ENCODE measurements at places on chromosomes 11 and 22. TPM values are rescaled to one million over a fixed set of nuclear protein-coding genes. Genes with fewer than 3 reads are reported as not detected.

DNA sequence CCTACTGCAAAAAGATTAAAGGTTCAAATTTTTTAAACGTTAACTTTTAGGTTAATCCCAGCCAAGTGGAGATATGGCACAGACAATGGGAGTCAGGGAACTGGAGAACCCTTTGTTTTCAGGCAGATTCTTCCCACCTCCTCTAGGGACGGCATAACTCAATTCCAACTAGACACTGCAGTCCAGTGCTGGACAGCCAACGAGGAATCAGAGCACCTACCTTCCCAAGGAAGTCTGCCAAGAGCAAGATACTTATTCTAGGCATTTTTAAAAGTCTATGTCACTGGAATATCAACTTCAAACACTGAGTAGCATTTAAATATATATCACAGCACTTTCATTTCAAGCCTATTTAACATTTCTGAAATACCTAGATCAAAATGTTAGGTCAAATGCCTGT, 7.3 kb downstream of the CADM1 start:
- DNase-seq, result no peak
- no peaks in the 10 kb centered on the region for H3K27me3 ChIP-seq
- H3K27ac ChIP-seq, result no peak overlapping the region
- no peaks in the 10 kb centered on the region for H3K36me3 ChIP-seq
- no peak overlapping the region for H3K4me3 ChIP-seq

GRCh38 chr11:124747406-124748099, 4.5 kb downstream of the VSIG2 start:
- peaks cover 96% of the 10 kb centered on the region for H3K27me3 ChIP-seq
- H3K27ac ChIP-seq, result peak overlapping the region; percentile 92
- H3K4me3 ChIP-seq, result peak overlapping the region; percentile 61
- H3K4me1 ChIP-seq, result peaks cover 61% of the 10 kb centered on the region
- no peaks in the 10 kb centered on the region for H3K36me3 ChIP-seq

DNA sequence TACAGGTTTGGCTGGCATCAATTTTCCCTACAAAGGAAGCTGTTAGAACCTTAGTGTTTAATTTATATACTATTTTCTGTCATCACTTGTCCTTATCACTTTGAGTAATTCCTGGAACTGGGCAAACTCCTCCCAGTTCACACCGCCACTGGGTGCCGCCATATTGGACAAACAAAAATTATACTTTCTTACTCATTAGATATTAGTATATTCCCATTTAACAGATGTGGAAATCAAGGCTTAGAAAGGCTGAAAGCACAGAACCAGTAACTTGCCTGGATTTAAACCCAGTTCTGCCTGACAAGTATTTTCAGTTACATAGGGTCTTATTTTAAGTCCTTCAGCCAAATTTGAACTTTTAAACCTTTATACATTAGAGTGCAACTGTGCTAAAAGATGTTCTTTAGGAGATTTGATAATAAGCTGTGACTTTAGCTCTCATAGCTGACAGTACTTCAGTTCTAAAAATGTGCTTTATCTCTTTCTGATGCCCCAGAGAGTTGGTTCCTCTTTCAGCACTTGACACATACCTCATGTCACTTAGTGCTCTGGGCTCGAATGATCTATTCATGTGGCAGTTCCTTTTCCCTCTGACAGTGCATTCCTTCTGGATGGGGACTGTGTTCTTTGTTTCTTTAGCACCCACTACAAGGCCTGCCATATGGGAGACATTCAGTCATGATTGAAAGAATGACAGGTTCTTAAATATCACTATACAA, 25.4 kb downstream of the COA4 start:
- peaks cover 52% of the 10 kb centered on the region for H3K36me3 ChIP-seq
- no peaks in the 10 kb centered on the region for H3K27me3 ChIP-seq
- no peak overlapping the region for H3K27ac ChIP-seq
- no peak overlapping the region for H3K4me3 ChIP-seq
- DNase-seq, result no peak

The EXPH5 gene
- total RNA-seq, result 23.7 TPM

DNA sequence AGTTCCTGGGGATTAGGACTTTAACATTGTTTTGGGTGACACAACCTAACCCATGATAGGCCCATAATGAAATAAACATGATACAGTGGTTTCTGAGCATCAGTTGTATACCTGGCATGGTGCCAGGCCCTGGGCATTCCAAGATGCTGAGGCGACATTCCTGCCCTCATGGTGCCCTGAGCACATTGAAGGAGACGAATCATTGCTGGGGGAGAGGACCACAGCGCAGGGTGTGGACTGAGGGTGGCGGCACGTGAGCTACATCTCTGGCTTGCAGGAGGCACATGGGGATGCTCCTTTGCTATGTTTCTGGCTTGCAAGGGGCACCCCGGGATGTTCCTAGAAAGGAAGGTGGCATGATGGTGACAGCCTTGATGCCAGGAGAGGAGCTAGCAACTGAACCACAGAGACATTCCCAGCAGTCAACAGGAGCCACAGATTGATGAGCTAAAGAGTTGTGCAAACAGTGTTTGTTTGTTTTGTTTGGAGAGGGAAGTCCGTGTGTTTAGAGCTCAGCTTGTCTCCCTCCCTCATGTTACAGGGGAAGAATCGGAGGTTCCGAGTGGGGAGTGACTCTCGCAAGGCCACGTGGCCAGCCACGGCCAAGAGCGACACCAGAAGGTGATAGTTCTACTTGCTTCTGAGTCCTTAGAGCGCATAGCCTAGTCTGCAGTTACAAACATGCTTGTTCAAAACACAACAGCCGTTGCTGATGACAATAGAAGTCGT, 106.4 kb downstream of the MIAT start:
- no peaks in the 10 kb centered on the region for H3K27me3 ChIP-seq
- no peak overlapping the region for H3K4me3 ChIP-seq
- no peak overlapping the region for H3K27ac ChIP-seq
- H3K4me1 ChIP-seq, result no peaks in the 10 kb centered on the region
- no peaks in the 10 kb centered on the region for H3K36me3 ChIP-seq

The NRIP3 gene
- 2.2 TPM for total RNA-seq

DNA sequence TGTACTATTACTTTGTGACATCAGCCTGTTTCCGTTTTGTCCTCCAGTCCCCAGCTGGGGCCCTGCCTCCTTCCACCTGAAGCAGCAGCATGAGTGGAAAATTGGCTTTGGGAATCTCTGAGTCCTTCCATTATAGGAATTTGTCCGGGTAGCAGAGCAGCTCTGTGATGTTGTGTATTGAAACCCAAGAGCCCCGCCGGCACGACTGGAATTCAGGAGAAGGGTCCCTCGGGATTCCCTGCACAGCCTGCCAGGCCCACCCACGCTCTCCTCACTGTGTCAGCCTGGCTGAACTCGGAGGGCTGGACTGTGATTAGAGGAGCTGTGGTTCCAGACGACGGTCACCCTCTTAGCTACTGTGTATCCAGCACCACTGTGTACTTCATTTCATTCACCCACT, 18.8 kb upstream of the TSPAN18 start:
- no peak for DNase-seq
- no peak overlapping the region for H3K4me3 ChIP-seq
- no peak overlapping the region for H3K27ac ChIP-seq
- H3K4me1 ChIP-seq, result no peaks in the 10 kb centered on the region

The ACCSL gene
- not detected for total RNA-seq

DNA sequence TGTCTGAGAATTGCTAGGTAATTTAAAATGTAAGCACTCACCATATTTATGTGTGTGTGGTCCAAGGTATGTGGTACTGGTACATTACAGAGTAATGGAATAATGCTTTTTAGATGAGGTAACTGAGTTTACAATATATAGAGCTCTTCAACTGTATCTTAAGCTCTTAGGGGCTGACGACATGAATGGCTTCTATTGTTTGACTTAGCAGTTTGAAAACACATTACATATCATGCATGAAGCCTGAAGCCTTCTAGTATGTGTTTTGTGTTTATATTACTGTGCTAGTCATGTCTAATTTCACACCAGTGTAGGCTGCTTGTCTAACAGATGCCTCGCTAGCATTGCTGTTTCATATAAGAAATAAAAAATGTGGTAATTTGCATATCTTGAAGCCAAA, 37.2 kb downstream of the GAS2 start:
- no peaks in the 10 kb centered on the region for H3K36me3 ChIP-seq
- DNase-seq, result peak; percentile 75
- H3K27ac ChIP-seq, result no peak overlapping the region
- no peaks in the 10 kb centered on the region for H3K27me3 ChIP-seq
